Activated naive CD4-positive, alpha-beta T cell treated with anti-CD3 and anti-CD28 coated beads, Interleukin-2, amount 50 U/mL, for 16 hours (primary cell): ENCODE measurements at places on chromosomes 5 and 9.

GRCh38 chr9:33044677-33045282, 19.7 kb downstream of the DNAJA1 start:
- no peak for DNase-seq

- DNase-seq = no peak
These were observed 177.7 kb downstream of the NR2F1-AS1 start for GRCh38 chr5:93403141-93403928.

- DNase-seq = no peak
These were observed 365.5 kb downstream of the KCNN2 start for GRCh38 chr5:114727358-114727757.

DNA sequence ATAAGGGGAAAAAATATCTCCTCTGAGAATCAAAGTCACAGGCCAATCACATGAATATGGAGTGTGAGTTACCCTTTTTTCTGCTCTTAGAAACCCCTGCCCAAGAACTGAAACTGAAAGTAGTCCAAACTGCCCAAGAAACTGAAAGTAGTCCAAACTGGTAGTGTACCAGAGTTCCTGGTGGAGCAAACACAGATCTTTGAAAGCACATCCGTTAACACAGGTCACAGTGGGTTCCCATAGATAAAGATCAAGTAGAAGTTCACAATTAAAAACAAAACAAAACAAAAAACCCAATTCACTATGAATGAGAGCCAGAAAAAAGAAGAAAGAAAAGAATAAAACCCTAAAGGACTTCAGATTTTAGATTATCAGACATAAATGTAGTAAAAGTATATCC, 332.4 kb upstream of the EFNA5 start:
- no peak for DNase-seq

DNA sequence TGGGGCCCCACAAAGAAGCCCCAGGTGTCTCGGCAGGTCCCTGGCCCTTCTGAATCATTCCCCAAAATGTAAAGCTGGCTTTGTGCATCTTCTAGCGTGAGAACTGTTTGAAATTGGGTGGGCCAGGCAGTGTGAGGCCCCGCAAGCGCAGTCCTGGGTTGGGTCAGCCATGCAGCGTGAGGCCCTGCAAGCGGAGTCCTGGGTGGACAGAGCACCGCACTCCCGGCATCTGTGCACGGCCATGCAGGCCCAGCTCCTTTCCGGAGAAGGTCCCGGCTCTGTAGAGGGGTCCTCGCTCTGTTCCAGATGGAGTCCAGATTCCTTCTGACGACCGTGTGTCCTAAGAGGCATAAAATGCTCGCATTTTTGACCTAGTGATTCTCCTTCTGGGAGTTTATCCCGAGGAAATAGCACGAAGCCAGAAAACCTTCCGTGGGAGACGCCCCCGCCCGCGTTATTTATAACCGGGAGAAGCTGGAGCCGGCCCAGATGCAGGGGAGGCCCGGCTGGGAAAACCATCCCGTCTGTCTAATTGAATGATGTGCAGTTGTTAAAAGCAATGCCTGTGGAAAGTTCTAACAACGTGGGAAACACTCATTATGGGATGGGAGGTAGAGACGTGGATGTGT, 19.4 kb upstream of the NOTCH1 start:
- no peak for DNase-seq

DNA sequence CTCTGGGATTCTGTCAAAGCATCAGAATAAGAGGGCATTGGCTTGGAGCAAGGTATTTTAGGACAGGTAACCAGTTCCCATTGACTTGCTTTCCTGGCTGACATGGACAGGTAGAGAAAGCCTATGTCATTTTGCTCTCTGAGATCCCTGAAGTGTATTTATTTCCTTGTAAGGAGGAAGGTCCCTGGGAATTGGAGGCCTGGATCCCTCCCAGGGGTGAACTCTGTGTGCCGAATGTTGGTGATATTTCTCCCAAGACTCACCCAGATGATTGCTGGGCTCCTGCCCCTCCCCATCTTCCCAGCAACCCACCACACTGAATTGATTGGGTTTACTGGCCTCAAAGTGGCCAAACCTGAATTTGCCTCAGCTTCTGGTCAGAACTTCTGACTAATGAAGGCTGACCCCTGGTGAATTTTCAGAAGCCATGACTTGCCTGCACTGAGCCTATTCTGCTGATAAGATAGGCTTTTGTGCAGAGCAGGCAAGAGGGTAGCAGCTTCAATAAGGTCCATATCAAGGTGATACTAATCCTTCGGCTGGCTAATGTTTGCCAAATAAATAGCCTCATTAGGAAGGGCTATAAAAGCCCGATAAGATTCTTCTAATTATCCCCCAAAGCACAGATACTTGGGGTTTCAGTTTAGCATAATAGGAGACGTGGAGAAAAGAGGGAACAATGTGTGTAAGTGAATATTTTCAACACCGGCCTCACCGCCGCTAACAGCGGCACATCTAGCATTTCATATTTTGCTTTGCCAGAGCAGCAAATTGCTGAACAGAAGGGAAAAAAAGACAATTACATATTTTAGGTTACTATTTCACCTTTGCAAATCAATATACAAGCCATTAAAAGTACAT, 152.9 kb upstream of the PITX1 start:
- no peak for DNase-seq

GRCh38 chr5:170105642-170106611, at the start of gene FOXI1:
TSS of gene FOXI1 (plus strand) at chr5:170105897. CDS start at chr5:170105958, 61 bp downstream.
- no peak for DNase-seq

GRCh38 chr9:94760660-94761059, 34.2 kb downstream of the AOPEP start:
- DNase-seq = no peak

GRCh38 chr5:31944684-31945445, 229.3 kb downstream of the GOLPH3 start:
- DNase-seq = no peak

DNA sequence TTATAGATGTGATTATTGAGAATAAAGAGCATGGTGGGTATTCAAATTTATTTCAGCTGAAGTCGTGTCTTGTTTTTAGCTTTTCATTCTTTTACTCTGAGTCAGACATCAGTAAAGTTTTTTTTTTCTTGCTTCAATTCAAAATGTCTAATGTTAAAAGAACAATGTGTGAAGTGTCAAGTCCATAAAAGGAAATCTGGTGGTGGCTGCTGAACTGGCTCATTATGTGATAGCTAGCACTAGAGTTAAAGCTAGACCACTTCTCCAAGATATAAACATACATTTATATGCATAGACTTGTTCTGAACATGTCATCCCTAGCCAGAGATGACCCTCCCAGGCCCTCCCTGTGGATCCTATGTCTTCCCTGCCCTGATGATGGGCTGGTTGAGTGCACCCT, 338.3 kb downstream of the RAB3C start:
- DNase-seq = no peak

DNA sequence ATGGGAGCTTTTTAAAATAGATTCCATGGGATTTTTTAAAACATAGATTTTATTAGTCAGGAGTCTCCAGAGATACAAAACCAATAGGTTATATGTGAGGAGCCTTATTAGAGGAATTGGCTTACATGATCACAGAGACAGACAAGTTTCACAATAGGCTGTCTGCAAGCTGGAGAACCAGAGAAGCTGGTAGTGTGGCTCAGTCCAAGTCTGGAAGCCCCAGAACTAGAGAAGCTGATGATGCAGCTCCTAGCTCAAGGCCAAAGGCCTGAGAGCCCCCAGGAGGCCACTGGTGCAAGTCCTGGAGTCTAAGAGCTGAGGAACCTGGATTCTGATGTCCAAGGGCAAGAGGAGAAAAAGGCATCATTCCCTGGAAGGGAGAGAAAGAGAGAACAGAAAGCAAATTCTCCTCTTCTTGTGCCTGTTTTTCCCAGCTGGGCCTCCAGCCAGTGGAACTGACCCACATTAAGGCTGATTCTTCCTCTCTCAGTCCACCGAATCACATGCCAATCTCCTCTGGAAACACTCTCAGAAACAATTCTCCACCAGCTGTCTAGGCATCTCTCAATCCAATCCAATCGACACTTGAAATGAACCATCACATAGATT, 59.3 kb downstream of the AHRR start:
- DNase-seq = no peak

- no peak for DNase-seq
These were observed 381.8 kb upstream of the KIF2A start for GRCh38 chr5:61924251-61924650.

GRCh38 chr5:76337953-76338451, 65.1 kb upstream of the IQGAP2 start:
- peak; percentile 21 for DNase-seq

- no peak for DNase-seq
These were observed 103.3 kb upstream of the EDIL3 start for GRCh38 chr5:84487963-84488362.

GRCh38 chr9:89891591-89892304, 286.9 kb downstream of the GADD45G start:
- DNase-seq = no peak

GRCh38 chr5:57445006-57445704, 37.5 kb downstream of the ACTBL2 start:
- no peak for DNase-seq

DNA sequence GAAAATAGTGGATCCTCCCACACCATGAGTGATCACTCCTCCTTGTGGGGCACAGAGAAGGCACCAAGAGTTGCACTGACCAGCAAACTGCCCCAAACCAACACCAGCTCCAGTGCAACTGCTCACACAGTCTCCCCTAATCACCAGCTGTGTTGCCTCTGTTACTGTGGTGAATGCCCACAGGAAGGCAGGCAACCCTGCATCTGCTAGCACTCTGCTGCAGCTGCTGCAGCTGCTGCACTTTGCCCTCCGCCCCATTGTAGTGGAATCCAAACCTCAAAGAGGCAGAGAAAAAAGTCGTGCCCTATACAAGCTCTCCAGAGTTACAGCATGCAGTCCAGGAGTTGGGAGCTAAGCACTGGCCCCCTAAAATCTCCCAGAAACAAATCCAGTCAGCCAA, 339.6 kb downstream of the TRIM36 start:
- no peak for DNase-seq

- DNase-seq = no peak
These were observed 140.2 kb downstream of the NFIB start for GRCh38 chr9:14173713-14174112.

- DNase-seq = no peak
These were observed 115.8 kb upstream of the MAP3K1 start for GRCh38 chr5:56699538-56699937.

- DNase-seq = no peak
These were observed 4.7 kb upstream of the SLC2A6 start for GRCh38 chr9:133483611-133484010.

- DNase-seq = peak; percentile 64
These were observed 33.4 kb upstream of the SLC6A19 start for GRCh38 chr5:1167728-1168709.

DNA sequence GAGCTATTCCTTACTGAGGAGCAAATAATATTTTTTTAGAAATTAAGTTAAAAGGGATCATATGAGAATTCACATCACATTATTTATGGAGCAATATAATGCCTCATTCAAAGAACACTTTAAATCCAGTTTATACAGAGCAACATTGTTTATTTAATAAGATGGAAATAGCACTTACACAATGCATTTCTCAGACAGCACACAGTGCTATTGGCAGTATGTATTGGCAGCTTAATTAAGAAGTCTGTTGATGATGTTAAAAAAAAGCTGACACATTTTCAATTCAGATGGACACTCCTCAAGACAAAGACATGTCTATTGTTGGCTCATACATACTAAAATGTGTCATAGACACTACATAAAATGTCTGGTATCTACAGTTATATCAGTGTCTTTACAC, 171.3 kb downstream of the NR2F1-AS1 start:
- DNase-seq = no peak

- DNase-seq = no peak
These were observed 42.8 kb downstream of the STK10 start for GRCh38 chr5:172144931-172145869.

DNA sequence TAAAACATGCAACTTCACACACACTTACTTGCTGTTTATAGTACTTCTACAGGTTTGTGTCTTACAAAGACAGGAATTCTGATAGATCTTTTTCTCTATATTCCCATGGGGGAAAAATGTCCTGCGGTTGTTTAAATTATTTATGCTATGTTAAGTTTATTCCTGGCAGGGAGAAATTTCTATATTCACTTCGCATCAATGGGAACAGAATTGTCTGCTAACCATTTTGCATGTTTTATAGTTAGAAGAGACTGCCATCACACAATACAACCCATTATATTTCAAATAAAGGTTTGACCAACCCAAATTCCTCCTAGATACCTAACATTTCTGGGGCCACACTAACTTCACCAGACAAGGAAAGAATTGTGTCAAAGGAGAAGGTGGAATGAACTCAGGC, 110.0 kb upstream of the PRR16 start:
- no peak for DNase-seq

DNA sequence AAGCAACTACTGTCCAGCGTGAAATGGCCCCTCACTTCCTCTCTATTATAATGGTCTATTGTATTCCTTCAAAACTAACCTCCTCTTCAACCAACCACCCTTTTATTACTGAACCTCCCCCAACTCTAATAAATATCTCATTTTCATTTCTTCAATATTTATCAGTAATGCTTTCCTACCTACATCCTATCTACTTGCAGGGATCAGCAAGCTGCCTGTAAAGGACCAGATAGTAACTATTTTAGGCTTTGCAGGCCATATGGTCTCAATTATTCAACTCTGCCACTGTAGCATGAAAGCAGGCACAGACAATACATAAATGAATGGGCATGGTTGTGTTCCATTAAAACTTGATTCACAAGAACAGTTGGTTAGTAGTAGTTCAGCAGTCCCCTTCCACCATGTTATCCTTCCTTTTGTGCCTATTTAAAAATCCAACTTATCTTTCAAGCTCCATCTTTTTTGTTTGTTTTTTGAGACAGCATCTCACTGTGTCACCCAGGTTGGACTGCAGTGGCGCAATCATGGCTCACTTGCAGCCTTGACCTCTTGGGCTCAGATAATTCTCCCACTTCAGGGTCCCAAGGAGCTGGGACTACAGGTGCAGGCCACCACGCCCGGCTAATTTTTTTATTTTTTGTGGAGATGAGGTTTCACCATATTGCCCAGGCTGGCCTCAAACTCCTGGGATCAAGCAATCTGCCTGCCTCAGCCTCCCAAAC, 45.8 kb downstream of the PCDHGC5 start:
- DNase-seq = no peak

- no peak for DNase-seq
These were observed 67.9 kb downstream of the ADAMTS6 start for GRCh38 chr5:65413822-65414221.

DNA sequence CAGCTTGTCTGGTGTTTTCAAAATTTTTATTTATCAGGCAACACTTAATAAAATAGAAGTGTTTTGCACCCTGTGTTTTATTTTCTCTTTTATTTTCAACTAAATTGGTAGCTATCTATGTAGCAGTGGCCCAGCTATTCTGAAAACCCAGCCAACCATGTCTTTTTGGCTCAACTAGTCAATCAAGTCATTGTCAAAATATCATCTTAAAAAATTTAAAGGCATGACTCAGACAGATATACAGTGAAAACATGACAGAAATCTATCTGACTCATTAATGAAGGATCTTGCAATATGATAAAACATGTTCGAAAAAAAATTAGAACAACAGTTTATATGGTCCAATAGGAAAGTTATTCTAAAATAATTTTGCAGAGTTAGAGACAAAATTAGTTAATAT, 75.1 kb downstream of the HSD17B4 start:
- no peak for DNase-seq

GRCh38 chr9:3708751-3709150, 182.9 kb upstream of the RFX3 start:
- DNase-seq = no peak
